Aorta (tissue), 5 donors: ENCODE measurements at places on chromosomes 5 and 9. TPM values are rescaled to one million over a fixed set of nuclear protein-coding genes. Genes with fewer than 3 reads are reported as not detected.

GRCh38 chr5:33161421-33161820 is 279.3 kb upstream of the TARS1 start:
- H3K4me1 ChIP-seq, result no peaks in the 10 kb centered on the region
- no peak overlapping the region for H3K4me3 ChIP-seq
- no peak for DNase-seq
- no peak overlapping the region for H3K27ac ChIP-seq
- H3K36me3 ChIP-seq, result no peaks in the 10 kb centered on the region

SCGB3A2 gene
- total RNA-seq, result not detected

GRCh38 chr9:9790216-9790872 is 822.5 kb downstream of the PTPRD start:
- no peak overlapping the region for H3K27ac ChIP-seq
- H3K4me3 ChIP-seq, result no peak overlapping the region
- no peaks in the 10 kb centered on the region for H3K27me3 ChIP-seq
- no peaks in the 10 kb centered on the region for H3K4me1 ChIP-seq
- DNase-seq, result no peak
- H3K36me3 ChIP-seq, result no peaks in the 10 kb centered on the region

STOML2 gene
- total RNA-seq, result 47.2 TPM

DNA sequence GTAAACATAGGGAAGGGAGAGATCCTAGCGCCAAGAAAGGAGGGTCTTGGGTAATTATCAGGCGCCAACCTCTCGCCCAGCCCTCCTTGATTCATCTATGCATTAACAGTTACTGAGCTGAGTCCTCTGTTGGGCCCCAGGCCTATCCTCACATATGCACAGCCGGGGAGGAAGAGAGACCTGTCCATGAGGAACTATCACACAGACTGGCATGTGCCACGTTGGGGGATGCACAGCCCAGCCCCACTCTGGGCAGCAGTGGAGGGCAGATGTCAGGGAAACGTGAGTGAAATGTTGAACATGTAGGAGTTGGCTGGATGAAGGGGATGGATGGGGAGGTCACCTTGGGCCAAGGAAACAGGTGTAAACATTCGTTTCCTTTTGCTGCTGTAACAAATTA is 18.8 kb upstream of the ENHO start:
- no peaks in the 10 kb centered on the region for H3K36me3 ChIP-seq
- no peak overlapping the region for H3K4me3 ChIP-seq
- no peak overlapping the region for H3K27ac ChIP-seq
- H3K4me1 ChIP-seq, result no peaks in the 10 kb centered on the region
- no peaks in the 10 kb centered on the region for H3K27me3 ChIP-seq

DNA sequence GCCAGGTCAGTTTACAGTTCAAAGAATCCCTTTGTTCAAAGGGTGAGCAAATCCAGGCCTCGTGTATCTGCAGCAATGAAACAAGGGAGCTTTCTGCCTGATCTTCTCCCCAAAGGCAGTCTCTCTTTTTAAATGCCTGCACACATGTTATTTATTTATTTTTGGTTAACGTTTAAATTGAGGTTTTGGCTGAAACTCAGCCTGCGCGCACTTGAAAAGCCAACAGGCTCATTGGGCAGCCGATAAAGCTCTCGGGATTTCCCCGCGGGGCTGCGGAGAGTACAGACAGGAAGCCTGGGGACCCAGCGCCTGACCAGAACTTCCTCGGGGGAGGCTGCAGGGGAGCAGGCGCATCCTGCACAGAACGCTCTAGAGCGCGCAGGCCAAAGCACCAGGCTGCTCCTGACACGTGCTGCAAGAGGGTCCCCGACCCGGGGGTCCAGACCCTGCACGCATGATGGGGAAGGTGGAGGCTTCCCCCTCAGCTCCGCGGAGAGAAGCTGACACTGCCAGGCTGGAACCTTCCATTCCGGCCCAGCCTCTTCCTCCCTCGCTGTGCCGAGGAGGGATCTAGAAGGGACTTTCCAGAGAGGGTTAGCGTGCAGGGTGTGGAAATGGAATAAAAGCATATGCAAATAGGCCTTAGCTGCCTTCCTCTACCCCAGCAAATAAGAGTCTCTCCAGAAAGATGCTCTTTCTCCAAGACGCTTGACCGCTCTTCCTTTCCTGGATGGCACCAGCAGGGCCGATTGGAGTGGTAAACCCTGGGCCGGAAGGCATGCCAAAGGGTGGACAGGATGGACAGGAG is 46.1 kb downstream of the PTTG1 start:
- no peaks in the 10 kb centered on the region for H3K27me3 ChIP-seq
- H3K4me1 ChIP-seq, result peaks cover 3% of the 10 kb centered on the region
- no peaks in the 10 kb centered on the region for H3K36me3 ChIP-seq
- peak; percentile 89 for DNase-seq
- H3K4me3 ChIP-seq, result no peak overlapping the region
- H3K27ac ChIP-seq, result no peak overlapping the region

DNA sequence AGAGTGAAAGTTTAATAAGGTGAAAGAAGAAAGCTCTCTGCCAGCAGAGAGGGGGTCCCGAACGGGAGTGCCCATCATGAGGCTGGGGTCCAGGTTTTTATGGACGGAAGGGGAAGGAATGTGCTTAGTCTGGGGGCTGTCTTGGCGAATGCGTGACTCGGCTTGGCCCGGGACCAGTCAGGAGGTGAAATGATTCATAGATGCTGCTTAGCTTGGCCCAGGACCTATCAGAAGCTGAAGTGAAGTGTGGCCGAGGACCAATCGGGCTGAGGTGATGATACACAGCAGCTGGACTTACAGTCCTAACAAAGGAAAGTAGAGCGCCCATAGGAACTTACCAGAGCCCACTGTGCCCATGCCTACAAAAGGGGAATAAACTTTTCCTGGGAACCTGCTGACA is 3.9 kb upstream of the FKTN start:
- peaks cover 4% of the 10 kb centered on the region for H3K4me1 ChIP-seq
- H3K27me3 ChIP-seq, result no peaks in the 10 kb centered on the region
- no peak overlapping the region for H3K4me3 ChIP-seq
- no peak overlapping the region for H3K27ac ChIP-seq
- no peaks in the 10 kb centered on the region for H3K36me3 ChIP-seq
- peak; percentile 48 for DNase-seq

DNA sequence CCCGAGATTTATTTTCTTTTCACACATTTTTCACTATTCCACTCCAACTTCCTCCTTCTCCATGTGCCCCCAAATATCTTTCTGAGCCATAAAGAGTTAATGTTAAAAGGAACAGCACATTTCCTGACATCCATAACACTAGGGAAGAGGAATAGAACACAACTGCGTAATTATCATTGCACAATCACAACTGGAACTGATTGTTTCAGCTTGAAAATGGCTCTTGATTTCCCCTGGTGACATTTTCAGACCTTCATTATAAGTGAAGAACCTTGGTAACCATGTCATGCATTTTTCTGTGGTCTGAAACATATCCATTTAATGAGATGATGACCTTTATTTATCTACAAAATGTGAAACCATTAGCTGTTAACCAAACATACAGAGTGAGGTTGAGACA is 82.4 kb downstream of the PCSK1 start:
- no peaks in the 10 kb centered on the region for H3K36me3 ChIP-seq
- DNase-seq, result no peak
- no peak overlapping the region for H3K27ac ChIP-seq
- no peaks in the 10 kb centered on the region for H3K27me3 ChIP-seq
- H3K4me1 ChIP-seq, result no peaks in the 10 kb centered on the region

- no peak for DNase-seq
- H3K27ac ChIP-seq, result no peak overlapping the region
- H3K4me1 ChIP-seq, result no peaks in the 10 kb centered on the region
- no peaks in the 10 kb centered on the region for H3K36me3 ChIP-seq
Observed at GRCh38 chr9:93601666-93602065, 25.3 kb downstream of the PHF2 start.

COL23A1 gene
- total RNA-seq, result 1.5 TPM

GLIPR2 gene
- total RNA-seq, result 35.8 TPM

GRCh38 chr9:127589955-127590370 is 22.1 kb upstream of the STXBP1 start:
- DNase-seq, result peak; percentile 64
- H3K4me1 ChIP-seq, result no peaks in the 10 kb centered on the region
- no peak overlapping the region for H3K4me3 ChIP-seq
- H3K36me3 ChIP-seq, result no peaks in the 10 kb centered on the region
- no peak overlapping the region for H3K27ac ChIP-seq

DNA sequence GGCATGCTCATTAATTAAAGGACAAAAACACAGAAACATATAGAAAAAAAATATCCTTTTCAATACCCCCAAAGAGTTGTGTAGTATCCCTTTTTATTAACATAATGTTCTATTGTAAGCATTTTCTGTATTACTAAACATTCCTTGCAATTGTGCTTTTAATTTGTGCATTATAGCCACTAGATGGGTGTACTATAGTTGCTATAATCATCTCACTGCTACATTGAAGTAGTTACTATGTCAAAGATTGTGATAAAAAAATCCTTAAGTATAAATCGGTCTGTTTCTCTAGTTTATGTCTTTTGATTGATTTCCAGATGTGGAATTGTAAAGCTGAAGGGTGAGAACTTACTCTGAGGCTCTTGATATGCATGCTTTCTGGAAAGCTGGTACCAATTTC is 21.4 kb downstream of the FREM1 start:
- H3K27me3 ChIP-seq, result no peaks in the 10 kb centered on the region
- H3K27ac ChIP-seq, result no peak overlapping the region
- no peaks in the 10 kb centered on the region for H3K36me3 ChIP-seq
- DNase-seq, result no peak
- H3K4me1 ChIP-seq, result no peaks in the 10 kb centered on the region

GRCh38 chr5:163658702-163659567 is 153.5 kb downstream of the MAT2B start:
- H3K27me3 ChIP-seq, result no peaks in the 10 kb centered on the region
- no peak for DNase-seq
- no peaks in the 10 kb centered on the region for H3K36me3 ChIP-seq

GPR150 gene
- not detected for total RNA-seq

DNA sequence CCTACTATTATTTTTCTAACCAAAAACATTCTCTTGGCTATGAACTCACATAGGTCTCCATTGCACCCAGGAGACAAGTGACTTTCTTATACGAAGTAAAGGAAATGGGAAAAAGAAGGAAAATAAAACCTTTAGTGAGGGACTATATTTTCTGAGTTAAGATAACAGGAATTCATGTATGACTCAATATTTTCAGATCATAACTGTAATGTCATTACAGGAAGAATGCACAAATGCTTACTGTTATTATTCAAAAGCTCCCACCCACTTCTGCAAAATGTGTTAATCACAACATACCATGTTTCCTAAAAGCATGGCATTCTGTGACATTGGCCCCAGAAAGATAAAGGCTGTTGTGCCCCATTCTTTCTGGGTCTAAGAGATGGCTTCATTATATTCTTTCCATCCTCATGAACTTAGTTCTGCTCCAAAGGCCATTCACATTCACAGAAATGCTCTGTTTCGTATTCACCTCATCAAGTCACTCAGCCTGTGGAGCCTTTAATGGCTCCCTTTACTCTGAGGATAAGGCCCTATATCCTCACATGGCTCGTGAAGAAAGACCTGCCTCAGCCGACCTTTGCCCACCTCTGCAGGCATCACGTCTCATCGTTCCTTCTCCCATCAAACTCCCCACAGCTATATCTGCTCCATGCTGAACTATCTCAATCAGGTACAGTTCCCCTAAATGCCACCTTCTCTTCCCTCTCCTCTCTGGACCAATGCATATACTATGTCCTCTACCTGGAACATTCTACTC is 77.0 kb downstream of the ABCA1 start:
- no peak for DNase-seq
- no peak overlapping the region for H3K27ac ChIP-seq
- no peak overlapping the region for H3K4me3 ChIP-seq
- H3K4me1 ChIP-seq, result no peaks in the 10 kb centered on the region

PCDHGC4 gene
- 2.8 TPM for total RNA-seq

DNA sequence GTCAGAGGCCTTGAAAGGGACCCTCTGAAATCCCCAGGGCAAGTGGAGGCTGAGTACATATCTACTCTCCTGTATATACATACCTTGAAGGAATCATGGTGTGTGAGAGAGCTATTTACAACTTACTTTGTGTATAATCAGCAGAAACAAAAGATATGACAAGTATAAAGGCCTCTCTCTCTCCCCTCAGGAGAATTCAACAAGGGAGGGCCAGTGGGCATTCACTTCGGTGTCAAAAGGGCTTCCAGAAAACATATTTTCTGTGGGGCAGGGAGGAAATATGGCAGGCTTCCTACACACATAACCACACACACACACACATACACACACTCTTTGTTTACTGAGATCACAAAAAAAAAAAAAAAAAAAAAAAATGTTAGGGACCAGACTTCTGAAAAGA is 181.7 kb downstream of the BNC2 start:
- no peak for DNase-seq
- no peak overlapping the region for H3K27ac ChIP-seq
- no peaks in the 10 kb centered on the region for H3K36me3 ChIP-seq
- no peaks in the 10 kb centered on the region for H3K4me1 ChIP-seq

MRPS30 gene
- total RNA-seq, result 30.7 TPM

DNA sequence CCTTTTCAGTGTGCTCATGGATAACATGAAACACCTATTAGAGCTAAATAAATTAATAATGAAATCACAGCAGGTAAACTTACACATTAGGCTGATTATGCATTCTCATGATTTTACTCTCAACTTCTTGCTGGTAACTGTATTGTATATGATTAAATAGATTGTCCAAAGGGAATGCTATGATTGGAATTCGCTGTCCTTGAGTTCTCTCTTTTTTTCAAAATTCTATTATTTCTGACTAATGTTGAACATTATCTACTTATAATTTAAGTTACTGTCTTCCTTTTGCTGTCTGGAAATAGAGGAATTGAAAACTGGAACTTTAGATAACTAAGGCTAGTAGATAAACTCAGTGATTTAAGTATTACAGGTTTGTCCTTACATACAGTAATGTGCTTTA is 13.1 kb downstream of the CENPH start:
- DNase-seq, result no peak
- H3K27ac ChIP-seq, result no peak overlapping the region
- no peak overlapping the region for H3K4me3 ChIP-seq
- H3K27me3 ChIP-seq, result no peaks in the 10 kb centered on the region

DNA sequence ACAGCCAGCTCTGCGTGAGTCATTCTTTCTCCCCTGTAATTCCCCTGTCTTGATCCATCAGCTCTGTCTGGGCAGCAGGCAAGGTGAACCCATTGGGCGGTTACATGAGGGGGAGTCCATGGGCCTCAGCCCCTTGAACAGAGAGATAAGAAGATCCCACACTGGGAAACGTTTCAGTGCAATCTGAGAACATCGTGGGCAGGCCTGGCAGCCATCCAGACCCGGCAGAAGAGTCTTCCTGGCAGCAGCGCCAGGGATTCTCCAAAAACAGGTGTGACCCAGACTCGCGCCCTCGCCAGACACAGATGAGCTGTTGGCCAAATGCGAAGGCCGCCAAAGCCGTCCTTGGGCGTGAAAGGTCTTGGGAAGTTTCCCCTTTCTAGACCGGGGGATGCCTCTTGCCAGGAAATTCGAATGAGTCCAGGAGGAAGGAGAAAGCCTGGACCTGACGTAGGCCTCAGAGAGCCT is 6.4 kb upstream of the SLC12A7 start:
- H3K4me3 ChIP-seq, result no peak overlapping the region
- DNase-seq, result no peak
- H3K27ac ChIP-seq, result no peak overlapping the region
- H3K36me3 ChIP-seq, result no peaks in the 10 kb centered on the region

GRCh38 chr9:121434969-121435368 is 64.7 kb downstream of the GGTA1 start:
- H3K36me3 ChIP-seq, result no peaks in the 10 kb centered on the region
- H3K4me3 ChIP-seq, result no peak overlapping the region
- no peaks in the 10 kb centered on the region for H3K4me1 ChIP-seq
- no peak overlapping the region for H3K27ac ChIP-seq

CYLC2 gene
- total RNA-seq, result not detected

SHLD3 gene
- 2.7 TPM for total RNA-seq

SPINK13 gene
- not detected for total RNA-seq
